ENCODE measurements at places on chromosomes 3 and 15. TPM values are rescaled to one million over a fixed set of nuclear protein-coding genes. Genes with fewer than 3 reads are reported as not detected.

Gene SKOR1
- 0.06 TPM for total RNA-seq

Gene KLHL40
- not detected for total RNA-seq

Gene SEMA3F
- 14.0 TPM for total RNA-seq

Gene P2RY14
- not detected for total RNA-seq

Gene KBTBD12
- total RNA-seq: not detected

Gene MYZAP
- 0.74 TPM for total RNA-seq

Gene MED12L
- total RNA-seq: 1.2 TPM

Gene C3orf33
- total RNA-seq: 7.5 TPM

Gene SSR3
- 179 TPM for total RNA-seq

Gene PML
- total RNA-seq: 15.3 TPM

Gene ISL2
- total RNA-seq: 4.7 TPM

Gene SLC9A9
- 0.11 TPM for total RNA-seq

Gene TMEM45A
- total RNA-seq: 2.7 TPM

Gene TM6SF1
- total RNA-seq: not detected

Gene C3orf70
- total RNA-seq: not detected

Gene SLC2A2
- total RNA-seq: not detected

Gene ZNF80
- total RNA-seq: not detected

Gene MASP1
- total RNA-seq: not detected

Gene FAM174B
- total RNA-seq: 8.2 TPM

Gene AGBL1
- total RNA-seq: not detected

Gene MAP1A
- total RNA-seq: 0.81 TPM

Gene CPN2
- not detected for total RNA-seq

Gene SAMD7
- not detected for total RNA-seq

Gene RTP4
- not detected for total RNA-seq

Gene ZNF385D
- total RNA-seq: not detected

Gene GOLGA8O
- total RNA-seq: 0.21 TPM

Gene GPR27
- 2.5 TPM for total RNA-seq

Gene COL8A1
- not detected for total RNA-seq

Gene SERINC4
- total RNA-seq: not detected

Gene GAP43
- not detected for total RNA-seq

Gene CHST13
- total RNA-seq: 0.41 TPM

Gene SLC9C1
- not detected for total RNA-seq

Gene NDN
- total RNA-seq: 0.28 TPM

Measured in A549 treated with ZK216348 at 1 μM for 4 hours (cell line).